ENCODE measurements at places on chromosomes 12 and 14. TPM values are rescaled to one million over a fixed set of nuclear protein-coding genes. Genes with fewer than 3 reads are reported as not detected.

DNA sequence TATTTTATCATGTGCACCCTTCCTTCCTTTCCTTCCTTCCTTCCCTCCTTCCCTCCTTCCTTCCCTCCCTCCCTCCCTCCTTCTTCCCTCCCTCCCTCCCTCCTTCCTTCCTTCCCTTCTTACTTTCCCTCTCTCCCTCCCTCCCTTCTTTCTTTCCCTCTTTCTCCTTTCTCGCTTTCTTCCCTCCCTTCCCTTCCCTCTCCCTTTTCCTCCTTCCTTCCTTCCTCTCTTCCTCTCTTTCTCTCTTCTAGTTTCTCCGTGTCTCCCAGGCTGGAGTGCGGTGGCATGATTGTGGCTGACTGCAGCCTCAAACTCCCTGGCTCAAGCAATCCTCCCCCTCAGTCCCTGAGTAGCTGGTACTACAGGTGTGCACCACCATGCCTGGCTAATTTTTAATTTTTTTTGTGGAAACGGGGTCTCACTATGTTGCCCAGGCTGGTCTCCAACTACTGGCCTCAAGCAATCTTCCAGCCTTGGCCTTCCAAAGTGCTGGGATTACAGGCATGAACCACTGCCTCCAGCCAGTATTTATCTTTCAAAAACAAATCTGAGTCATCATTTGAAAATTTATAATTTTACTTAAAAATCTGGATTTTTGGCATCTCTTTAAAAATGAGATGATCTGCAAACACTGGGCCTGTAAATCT, 7.8 kb downstream of the C1RL start:
- DNase-seq: no peak

- DNase-seq: no peak
Measured at GRCh38 chr14:92768795-92769194, 20.4 kb upstream of the LGMN start.

- no peak for DNase-seq
Measured at GRCh38 chr12:102633981-102634605, 153.7 kb upstream of the IGF1 start.

GRCh38 chr14:105313381-105314286, 914 bp upstream of the PACS2 start:
- no peak for DNase-seq

DNA sequence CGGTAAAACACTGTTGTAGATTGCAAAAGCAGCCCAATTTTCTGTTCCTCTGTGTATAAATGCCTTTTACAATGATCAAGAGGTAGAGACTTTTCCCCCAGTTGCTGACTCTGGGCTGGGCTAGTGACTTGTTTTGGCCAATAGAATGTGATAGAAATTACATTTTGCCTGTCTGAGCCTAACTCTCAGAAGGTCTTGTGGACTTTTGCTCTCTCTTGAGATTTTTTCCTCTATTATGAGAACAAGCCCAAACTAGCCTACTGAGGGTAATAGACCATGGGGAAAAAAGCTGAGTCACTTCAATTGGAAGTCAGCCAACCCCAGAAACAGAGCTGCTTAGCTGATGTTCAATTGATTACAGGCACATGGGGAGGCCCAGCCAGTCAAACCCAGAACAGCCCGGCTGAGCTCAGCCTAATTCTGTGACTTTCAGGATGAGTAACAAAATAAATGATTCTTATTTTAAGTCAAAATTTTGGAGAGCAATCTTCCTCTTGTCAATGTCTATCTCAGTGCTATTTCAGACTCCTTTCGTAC, 61.4 kb downstream of the MYF5 start:
- no peak for DNase-seq

GRCh38 chr14:72883961-72884360, 9.9 kb downstream of the DPF3 start:
- DNase-seq: no peak

DNA sequence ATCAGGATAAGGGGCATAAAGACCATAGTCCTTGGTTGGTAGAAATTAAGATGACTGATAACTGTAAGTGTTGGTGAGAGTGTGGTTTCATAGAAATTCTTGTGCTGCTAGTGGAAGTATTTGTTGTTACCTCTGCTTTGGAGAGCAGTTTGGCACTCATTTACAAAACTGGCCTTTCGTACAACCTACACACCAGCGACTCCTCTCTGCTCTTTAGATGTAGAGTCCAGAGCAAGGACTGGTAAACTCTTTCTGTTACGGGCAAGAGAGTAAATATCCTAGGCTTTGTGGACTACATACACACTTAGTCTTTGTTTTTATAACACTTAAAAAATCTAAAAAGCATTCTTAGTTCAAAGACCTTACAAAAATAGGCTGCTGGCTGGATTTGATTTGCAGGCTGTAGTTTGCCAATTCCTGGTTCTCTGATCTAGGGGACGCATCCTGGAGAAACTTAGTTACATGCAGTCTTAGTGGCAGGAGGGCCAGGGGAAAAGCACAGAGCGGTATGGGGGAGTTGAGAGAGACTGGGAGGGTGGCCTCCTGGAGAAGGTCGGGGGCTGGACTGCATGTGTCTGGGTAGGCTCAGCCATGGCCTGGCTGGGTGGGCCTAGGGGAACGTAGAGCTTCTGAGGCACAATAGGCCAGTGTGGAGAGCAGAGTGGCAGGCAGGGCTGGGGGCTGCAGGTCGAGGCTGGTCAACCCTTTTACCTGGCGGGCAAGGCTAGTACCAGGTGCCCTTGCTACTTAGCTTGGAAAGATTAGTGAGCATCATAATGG, 55.3 kb upstream of the AMN start:
- no peak for DNase-seq

DNA sequence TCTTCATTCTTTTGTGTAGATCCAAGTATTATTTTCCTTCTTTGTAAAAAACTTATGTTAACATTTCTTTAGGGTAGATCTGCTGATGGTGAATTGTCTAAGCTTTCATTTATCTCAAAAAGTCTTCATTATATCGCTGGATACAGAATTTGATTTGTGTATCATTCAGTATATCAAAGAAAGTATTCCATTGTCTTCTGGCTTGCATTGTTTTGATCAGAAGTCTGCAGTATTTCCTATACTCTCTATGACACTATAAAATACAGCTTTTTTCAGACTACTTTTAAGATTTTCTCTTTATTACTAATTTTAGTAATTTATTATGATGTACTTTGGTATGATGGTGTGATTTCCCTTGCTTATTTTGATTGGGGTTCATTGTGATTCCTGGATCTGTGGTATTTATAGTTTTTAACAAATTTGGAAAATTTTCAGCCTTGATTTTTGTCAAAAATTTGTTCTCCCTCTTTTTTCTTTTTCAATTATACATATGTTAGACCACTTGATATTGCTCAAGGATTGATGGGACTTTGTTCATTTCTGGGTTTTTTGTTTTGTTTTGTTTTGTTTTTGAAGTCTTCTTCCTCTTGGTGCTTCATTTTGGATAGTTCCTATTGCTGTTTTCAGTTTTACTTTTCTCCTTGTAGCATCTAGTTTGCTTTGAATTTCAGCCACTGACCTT, 176.5 kb downstream of the ZFP36L1 start:
- DNase-seq: no peak

GRCh38 chr12:31772685-31773222, 43.9 kb upstream of the AMN1 start:
- no peak for DNase-seq

DNA sequence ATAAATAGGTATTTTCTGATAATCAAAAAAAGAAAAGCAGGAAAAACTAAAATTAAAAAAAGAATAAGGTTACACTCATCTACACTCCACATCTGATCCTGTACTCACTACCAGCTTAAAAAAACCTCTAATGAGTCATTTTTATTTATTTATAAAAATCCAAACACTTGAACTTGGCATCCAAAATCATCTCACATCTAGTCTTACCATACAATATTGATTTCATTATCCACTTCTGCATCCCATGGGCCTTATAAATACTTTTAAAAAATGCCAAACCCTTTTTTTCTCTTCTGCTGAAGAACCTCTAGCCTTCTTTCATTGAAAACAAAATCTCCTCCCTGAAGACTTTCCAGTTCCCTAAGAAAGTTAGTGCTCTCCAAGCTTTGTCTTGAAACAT, 109.7 kb downstream of the TMTC3 start:
- DNase-seq: no peak

- no peak for DNase-seq
Measured at GRCh38 chr12:131389054-131390013, 321.6 kb upstream of the SFSWAP start.

The OAS1 gene
- total RNA-seq: 57.7 TPM

The SART3 gene
- total RNA-seq: 46.0 TPM

GRCh38 chr14:100539003-100539660, 48.1 kb downstream of the BEGAIN start:
- DNase-seq: no peak

DNA sequence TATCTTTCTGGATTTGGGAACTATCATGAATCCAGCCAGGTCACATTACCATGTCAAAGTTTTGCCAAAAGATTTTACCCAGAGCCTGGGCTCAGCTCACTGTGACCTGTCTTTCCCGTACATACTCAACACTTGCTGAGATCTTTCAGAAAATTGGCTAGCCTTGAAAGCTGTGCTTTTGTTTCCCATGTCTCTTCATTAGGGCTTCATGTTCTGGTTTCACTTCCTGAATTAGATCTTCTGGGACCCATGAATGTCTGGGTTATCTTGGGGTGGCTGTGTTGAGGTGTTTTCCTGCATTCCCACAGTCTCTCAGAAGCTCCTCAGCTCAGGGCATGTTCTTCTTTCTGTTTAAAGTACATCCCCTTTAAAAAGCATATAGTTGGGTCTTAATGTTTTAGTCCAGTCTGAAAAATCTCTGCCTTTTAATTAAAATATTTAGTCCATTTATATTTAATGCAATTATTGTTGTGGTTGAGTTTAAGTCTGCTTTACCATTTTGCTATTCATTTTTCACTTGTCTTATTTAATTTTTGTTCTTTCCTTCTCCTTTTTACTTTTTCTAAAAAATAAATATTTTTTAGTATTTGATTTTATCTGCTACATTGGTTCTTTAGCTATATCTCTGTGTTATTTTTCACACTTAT, 242.7 kb downstream of the VRK1 start:
- no peak for DNase-seq

DNA sequence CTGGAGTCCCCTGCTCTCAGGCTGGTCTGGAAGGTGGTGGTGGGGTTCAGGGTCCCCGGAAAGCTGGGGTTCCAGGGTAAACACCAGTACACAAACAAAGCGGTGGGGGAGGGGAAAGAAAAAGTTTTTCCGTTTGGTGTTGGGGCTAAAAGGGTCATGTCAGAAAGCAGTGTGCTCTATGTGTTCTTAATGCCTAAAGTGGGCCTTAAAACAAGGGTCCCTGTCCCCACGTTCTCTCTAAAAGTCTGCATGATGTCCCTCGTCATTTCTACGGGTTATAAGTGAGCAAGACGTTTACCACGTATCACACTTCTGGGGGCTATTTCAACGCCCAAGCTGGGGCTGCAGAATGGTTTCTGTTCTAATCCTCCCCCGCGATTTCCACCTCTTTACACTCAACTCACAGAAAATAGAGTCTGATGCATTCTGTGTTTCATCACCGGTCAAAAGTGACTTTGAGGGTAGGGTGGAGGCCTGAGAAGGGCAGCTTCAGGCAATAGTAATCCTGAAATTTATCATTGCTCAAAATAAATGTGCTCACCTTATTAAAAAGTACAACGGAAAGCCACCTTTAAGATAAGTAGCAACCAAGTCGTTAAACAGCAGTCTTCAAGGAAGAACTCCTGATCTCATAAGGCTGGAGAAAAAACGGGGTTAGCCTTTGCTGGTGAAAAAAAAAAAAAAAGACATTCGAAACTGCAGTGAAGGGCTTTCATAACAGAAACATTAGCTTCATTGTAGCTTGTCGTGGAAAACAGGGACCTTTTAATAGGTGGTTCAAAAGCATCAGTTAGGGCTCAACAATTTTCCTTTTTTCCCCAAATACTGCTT, 63.9 kb upstream of the PTGR2 start:
- DNase-seq: no peak

- DNase-seq: no peak
Measured at GRCh38 chr12:100927826-100928225, 133.2 kb downstream of the ANO4 start.

- DNase-seq: no peak
Measured at GRCh38 chr14:95471476-95471875, 45.0 kb downstream of the SYNE3 start.
